Caki2 (cell line): ENCODE measurements at places on chromosomes 11 and 22. TPM values are rescaled to one million over a fixed set of nuclear protein-coding genes. Genes with fewer than 3 reads are reported as not detected.

DNA sequence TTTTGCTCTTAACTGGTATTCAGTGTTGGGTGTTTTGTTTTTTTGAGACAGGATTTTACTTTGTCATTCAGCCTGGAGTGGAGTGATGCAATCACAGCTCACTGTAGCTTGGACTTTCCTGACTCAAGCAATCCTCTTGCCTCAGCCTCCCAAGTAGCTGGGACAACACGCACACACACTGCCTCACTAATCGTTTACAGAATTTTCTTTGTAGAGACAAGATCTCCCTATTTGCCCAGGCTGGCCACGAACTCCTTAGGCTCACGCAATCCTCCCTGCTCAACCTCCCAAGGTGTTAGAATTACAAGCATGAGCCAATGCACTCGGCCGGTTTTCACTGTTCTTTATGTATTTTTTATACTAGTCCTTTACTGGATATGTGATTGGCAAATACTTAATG lies 51.0 kb upstream of the IGLL5 start:
- no peak for DNase-seq

GRCh38 chr11:69840371-69841169 lies 21.4 kb upstream of the FGF3 start:
- DNase-seq: peak; percentile 21

- peak; percentile 34 for DNase-seq
These were observed 16.2 kb downstream of the PIWIL3 start for GRCh38 chr22:24758164-24758799.

- DNase-seq: no peak
These were observed 1.8 kb downstream of the ARRB1 start for GRCh38 chr11:75349521-75350116.

DNA sequence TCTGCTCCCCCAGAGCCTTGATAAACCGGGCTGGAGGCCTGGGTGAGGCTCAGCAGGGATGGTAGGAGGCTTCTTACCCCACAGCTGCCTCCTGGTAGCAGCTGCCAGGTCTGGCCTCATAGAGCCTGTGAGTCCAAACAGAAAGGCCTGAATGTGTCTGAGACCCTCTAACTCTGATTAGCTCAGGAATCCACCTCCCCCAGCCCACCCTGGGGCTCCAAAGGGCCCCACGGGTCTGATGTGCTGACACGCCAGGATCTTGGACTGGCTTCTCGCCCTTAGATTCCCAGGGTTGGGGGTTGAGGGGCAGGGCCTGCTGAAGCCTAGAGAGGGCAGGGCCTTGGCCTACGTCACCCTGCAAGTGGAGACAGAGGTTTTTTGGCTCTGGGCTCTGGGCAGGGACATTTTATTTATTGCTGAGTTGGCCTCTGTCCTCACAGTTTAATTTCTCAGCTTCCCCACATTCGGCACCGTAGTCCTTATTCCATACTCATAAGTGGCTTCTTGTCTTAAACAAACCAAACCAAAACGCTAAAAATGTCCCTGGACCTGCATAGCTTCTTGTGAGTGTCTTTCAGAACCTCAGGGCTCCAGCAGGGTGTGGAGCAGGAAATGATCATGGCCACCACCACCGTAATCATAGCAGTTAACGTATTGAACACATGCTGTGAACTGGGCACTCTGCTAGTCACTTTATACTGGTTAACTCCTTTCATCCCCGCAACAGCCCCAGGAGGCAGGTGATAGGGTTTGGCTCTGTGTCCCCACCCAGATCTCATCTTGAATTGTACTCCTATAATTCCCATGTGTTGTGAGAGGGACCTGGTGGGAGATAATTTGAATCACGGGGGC lies 25.1 kb downstream of the KIAA1671 start:
- DNase-seq: no peak

GRCh38 chr11:28674433-28675103 lies 566.4 kb downstream of the METTL15 start:
- no peak for DNase-seq

- no peak for DNase-seq
These were observed 87.4 kb downstream of the HIPK3 start for GRCh38 chr11:33344611-33345010.

DNA sequence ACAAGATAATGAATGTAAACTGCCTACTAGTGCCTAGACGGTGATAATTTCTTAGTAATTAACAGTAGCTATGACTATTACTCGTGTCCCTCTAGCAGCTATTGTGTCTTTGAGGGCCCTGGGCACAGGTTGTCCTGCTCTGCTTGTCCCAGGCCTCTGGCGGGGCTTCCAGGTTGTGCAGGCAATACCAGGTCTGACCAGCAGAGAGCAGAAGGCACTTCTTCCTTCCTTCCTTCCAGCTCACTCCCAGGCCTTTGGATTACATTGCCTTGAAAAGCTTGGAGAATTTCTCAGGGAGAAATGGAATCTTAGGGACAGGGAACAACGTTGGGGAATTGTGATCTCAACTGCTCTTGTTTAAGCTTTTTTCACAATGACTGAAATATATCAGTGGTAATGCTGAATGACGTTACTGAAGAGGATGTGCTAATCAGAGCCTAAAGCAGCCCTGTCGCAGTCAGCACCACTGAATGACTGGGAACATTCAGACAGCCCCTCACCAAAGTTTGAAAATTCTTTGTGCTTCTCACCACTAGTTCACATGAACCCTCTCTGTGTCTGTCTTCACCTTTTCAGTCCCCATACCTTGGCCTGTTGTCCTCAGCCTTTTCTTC lies 8.4 kb upstream of the CCKBR start:
- DNase-seq: peak; percentile 42

- no peak for DNase-seq
These were observed 94.0 kb upstream of the SEZ6L start for GRCh38 chr22:26075251-26075650.

DNA sequence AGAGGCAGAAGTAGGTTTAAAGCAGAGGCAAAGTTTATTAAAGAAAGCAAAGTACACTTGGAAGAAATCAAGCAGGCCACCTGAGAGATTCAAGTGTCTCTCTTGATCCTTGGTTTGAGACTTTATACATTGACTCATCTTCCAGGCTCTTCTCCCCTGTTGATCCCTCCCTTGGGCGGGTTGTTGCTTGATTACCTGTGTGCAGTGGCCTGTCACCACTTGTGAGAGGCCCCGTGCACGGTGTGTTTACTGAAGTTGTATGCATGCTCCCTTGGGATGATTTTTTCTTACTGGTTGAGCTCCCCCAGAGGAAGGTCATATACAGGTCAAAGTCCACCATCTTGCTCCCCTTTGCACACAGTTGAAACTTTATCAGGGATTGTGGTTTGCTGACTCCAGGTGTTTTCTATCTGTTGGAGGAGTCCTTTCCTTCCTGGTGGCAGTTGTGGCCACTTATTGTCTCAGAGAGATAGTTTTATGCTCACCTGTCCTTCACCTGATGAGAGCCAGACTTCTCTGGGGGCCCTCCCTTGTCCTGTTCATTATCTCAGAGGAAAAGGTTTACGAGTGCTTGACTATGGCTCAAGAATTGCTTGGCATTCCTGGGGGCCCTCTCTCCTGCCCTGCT lies 16.3 kb upstream of the RBMXL2 start:
- no peak for DNase-seq

Gene TBX10
- not detected in 2 replicates for total RNA-seq

Gene MAPK8IP1
- 6.5 and 6.9 TPM in 2 replicates for total RNA-seq

Gene PPFIBP2
- 6.1 and 10.1 TPM in 2 replicates for total RNA-seq

Gene TEX12
- total RNA-seq: not detected in 2 replicates

Gene PIK3IP1
- total RNA-seq: 2.2 and 6.5 TPM in 2 replicates

Gene MUC2
- not detected in 2 replicates for total RNA-seq

Gene OR10W1
- total RNA-seq: not detected in 2 replicates
